Activated CD4-positive, CD25-positive, alpha-beta regulatory T cell (primary cell): ENCODE measurements at places on chromosomes 11 and 22.

DNA sequence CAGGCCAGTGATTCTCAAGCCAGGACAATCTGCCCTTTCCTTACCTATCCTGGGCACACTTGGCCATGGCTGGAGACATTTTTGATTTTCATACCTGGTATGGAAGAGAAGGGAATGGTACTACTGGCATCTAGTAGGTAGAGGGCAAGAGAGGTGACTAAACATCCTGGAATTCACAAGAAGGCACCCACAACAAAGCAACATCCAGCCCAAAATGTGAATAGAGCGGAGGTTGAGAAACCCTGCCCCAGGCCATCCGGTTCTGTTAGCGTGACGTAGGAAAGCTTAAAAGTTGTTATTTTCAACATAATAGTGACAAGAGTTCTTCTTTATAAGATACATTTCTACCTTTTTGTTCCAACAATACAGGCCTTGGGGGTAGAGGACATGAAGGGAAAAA is 114.9 kb upstream of the ALX4 start:
- no peak for DNase-seq

DNA sequence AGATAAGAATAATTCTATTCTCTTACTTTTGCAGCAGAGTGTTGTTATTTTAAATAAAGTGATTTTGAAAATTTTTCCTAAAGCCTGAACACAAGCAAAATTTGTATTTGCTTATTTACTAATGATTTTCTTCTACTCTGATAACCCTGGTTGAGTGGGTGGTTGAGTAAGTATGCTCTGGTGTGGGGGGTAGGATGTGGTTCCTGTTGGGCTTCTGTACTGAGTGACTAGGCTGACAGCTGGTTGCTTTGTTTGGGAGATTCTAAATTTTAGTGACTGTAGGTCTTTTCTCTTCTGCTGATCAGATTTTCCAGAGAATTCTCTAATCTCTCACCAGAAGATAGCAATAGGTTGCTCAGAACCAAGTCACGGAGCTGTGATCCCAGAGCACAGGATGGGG is 61.6 kb downstream of the METTL15 start:
- DNase-seq = no peak

DNA sequence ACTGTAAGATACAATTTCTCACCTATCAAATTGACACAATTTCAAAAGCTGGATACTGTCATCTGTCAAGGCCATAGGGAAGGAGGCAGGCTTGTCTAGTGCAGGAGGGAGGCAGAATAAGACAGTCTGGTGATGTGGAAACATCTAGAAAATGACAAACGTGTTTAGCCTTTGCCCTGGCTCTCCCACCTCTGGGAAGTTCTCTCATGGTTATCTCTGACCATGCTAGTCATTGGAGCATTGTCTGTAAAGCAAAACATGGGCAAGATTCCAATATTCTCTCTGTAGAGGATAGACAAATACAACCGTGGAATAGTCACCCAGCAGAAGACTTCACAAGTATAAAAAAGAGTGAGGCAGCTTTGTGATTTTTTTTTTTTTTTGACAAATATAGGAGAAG is 9.1 kb upstream of the SERHL2 start:
- DNase-seq = no peak

- no peak for DNase-seq
These were observed 225.9 kb upstream of the SESN3 start for GRCh38 chr11:95456714-95457491.

DNA sequence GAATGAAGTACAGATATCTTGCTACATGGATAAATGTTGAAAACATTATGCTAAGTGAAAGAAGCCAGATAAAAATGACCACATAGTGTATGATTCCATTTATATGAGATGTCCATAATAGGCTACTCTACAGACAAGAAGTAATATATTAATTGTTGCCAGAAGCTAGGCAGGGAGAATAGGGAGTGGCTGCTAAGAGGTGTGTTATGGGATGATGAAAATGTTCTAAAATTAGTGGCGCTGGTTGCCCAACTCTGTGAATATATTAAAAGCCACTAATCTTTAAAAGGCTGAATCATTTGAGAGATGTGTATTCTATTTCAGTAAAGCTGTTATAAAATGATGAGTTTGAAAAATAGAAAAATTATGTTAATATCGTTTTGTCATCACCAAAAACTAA is 144.4 kb downstream of the NCAM1 start:
- no peak for DNase-seq
